Activated naive CD4-positive, alpha-beta T cell (primary cell): ENCODE measurements at places on chromosomes 12 and 14.

GRCh38 chr12:108907839-108908351, 28.0 kb downstream of the DAO start:
- no peak for DNase-seq

- no peak for DNase-seq
Measured at GRCh38 chr14:87045956-87046355, 947.0 kb downstream of the GALC start.

GRCh38 chr12:131850856-131851559, 22.8 kb downstream of the MMP17 start:
- DNase-seq: no peak

- DNase-seq: no peak
Measured at GRCh38 chr12:89949457-89950195, 241.0 kb upstream of the ATP2B1 start.

DNA sequence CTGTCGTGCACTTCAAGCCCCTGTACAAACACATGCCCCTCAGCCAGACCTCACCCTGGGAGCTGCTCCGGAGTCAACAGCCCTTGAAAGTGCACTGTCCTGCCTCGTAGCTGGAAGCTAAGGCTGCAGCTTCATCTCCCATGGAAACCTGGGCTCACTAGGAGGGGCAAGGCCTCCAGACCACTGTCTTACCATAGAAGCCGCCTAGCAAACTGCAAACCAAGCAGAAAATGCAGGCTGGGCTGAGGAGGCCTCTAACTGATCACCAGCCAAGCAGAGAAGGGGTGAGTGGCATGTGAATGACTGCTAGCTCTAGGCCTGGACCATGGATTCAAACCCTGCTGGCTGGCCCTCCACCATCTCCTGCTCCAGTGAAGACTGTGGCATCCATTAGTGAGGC, 340.2 kb downstream of the CACNA1C start:
- DNase-seq: no peak

GRCh38 chr14:48250575-48250974, 575.2 kb upstream of the MDGA2 start:
- no peak for DNase-seq

DNA sequence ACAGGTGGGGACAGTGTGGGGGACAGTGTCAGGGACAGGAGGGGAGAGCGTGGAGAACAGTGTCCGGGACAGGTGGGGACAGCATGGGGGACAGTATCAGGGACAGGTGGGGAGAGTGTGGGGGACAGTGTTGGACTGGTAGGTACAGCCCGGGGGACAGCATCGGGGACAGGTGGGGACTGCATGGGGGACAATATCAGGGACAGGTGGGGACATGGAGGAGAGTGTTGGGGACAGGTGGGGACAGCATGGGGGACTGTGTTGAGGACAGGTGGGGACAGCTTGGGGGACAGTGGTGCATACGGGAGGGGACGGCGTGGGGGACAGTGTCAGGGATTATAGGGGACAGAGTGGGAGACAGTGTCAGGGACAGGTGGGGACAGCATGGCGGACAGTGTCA, 212.3 kb downstream of the TMEM121 start:
- DNase-seq: no peak

DNA sequence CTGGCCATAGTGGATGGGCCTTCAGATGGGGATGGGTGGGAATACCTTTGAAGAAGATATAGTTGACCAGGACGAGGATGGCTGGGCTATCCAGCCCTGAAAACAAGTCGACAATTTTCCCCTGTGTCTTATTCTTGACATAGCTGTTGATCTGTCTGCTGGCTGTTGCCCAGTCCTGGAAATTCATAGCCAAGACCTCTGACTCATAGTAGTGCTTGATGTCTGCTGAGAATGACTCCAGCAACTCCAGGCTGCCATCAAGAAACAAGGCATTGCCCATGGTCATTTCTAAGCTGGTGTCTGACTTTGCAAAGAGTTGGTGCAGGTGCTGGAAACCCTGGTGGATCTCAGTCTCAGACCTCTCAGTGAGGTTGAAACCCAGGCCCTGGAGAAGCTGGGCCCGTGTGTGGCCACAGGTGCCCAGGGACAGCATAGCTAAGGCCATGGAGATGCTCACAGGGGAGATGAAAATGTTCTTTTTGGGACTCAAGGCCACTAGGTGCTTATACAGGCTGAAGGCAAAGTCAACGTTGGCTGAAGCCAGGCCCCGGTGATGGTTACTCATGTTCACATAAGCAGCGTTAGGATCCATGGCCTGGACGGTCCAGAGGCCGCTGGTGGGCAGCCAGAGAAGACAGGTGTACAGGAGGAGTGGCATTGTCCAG, 9.0 kb downstream of the SERPINA6 start:
- DNase-seq: no peak

- DNase-seq: no peak
Measured at GRCh38 chr14:68395604-68396003, 397.3 kb downstream of the ZFP36L1 start.

DNA sequence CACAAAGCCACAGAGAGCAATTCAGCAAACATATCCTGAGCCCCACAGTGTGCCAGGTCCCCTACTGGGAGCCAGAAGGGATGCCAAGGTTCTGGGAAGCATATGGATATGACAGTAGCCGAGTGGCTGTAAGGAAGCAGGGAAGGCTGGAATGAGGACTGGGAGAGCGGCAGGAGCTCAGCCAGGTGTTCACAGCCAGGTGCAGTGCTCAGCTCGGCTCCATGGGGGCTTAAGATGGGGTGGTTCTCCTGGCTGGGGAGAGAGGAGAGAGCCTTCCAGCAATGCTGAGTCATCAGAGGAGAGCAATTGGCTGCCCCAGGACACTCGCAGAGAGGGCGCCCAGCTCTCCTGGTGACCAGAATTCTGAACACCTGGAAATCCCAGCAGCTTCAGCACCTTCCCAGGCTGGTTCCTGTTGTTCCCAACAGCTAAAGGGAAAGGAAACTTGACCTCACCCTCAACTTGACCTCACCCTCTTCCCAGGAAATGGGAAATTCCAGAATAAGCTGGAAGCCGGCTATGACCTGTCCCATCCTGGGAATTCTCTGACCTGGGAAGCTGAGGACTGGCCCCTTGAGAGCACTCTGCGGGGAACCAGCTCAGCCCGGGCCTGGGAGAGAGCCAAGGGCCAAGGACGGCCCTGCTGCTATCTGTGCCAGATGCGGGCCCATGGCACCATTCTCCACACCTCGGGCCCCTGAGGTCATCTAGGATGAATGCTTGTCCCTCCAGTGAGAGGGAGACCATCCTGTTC, 34.6 kb downstream of the SLC6A12 start:
- DNase-seq: no peak
